CD4-positive, alpha-beta T cell treated with Interleukin-17A for 4 hours (primary cell): ENCODE measurements at places on chromosomes 1 and 21.

GRCh38 chr1:51878308-51878615 is 265 bp downstream of the NRDC start:
- DNase-seq = no peak

DNA sequence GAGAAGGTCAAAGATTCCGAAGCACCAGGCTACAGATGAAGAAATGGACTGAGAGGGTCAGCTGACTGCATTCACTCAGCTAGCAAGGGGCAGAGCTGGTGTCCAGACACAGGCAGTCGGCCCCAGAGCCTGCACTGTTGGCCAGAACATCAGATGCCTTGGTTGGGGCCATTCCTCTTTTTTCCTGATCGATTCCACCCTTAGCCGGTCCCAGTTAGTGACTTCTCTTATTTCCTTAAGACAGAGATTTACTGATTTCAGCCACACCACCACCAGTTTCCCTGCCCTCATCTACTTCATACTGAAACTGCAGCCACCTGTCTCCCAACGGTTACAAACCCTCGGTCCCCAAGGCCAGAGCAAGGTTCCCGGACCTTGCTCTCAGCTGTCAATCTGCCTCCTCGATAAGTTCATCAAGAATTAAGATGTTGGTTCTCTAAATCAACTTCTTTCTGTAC is 11.5 kb downstream of the CD58 start:
- DNase-seq = no peak

- no peak for DNase-seq
Measured at GRCh38 chr1:91680556-91681155, 180.0 kb downstream of the CDC7 start.

DNA sequence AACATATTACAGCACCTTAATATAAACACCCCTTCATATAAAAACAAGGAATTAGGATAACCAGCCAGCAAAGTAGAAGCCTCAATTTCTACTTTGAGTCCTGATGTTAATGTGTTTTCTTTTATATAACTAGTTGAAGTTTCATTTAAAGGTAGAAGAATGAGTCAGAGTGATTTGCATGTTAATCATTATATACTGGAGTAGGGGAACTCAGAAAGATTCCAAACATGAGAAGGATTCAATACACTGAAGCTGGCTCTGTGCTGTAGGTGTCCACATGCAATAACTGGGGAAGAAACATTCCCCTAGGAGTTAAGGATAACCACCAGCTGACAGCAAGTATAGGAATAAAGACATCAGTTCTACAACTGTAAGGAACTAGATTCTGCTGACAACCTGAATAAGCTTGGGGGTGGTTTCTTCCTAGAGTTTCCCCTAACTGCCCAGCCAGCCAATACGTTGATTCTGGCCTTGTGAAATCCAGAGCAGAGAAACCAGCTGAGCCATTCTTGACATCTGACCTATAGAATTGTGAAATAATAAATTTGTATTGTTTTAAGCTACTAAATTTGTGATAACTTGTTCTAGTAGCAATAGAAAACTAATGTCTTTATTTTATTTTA is 33.4 kb upstream of the RNPC3 start:
- no peak for DNase-seq

DNA sequence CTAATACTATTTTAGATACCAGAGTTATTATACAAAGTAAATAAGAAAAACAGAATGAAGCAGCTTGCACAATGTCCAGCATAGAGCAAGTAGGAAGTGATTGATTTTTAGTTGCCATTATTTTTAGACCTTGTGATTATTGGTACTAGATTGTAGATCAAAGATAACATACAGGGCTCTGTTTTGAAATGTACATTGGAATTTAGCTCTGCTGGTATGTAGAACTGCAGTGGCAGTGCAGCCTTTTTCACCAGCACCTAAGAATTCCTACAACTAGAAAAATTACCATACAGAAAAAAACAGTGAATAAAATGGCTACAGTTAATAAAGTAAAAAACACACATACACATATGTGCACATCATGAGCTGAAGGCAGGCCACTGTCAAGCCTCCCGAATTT is 32.2 kb upstream of the ABCA4 start:
- DNase-seq = no peak

DNA sequence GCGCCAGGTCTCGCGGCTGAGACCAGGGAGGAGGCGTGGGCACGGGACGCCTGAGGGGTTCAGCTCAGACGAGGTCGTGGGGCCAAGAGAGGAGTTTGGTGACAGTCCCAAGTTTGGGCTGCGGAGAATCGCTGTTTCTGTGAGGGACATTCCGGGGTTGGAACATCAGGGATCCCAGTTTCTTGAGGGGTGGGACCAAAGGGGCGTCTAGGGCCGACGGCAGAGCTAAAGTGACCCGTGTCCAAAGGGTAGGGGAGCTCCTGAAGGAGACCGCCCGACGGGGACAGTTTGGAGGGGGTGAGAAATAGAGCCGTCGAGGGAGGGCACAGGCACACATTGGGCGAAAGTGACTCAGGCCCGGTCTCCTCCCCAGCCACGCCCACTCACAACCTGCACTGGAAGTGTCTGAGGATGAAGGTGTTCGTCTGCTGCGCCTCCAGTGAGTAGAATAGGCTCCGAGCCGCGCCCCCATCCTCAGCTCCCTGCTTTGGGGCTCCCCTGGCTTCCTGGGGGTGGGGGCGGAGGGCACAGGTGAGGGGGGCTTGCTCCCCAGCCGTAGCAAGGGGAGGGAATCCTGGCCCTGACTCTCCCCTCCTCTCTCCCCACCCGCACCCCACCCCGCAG is 7.0 kb downstream of the EFNA3 start:
- peak; percentile 88 for DNase-seq

- DNase-seq = no peak
Measured at GRCh38 chr21:36640174-36640720, 58.7 kb upstream of the SIM2 start.

DNA sequence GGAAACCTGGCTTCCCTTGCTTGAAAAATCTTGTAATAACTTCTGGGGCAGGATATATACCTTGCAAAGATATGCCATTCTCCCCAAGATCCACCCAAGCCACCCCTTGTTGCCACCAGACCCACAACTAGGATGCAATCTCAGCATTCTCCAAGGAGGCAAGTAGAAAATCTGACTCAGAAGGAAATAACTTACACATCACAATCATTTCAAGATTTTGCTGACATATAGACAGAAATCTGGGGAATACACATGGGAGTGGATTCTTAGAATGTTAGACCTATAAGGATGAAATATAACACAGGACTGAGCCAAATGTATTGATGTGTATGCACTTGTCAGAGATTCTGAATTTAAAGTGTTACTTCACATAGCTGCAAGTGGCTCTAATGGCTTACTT is 14.8 kb upstream of the ZDHHC18 start:
- no peak for DNase-seq

- DNase-seq = peak; percentile 54
Measured at GRCh38 chr1:160954158-160955104, at the start of gene ITLN2. ITLN2 (minus strand) TSS chr1:160954809; CDS start chr1:160954741, 68 bp downstream.
